ENCODE measurements at places on chromosomes 16 and 17.

GRCh38 chr17:60506312-60506711 lies 19.7 kb downstream of the APPBP2 start:
- DNase-seq, result no peak

GRCh38 chr17:1480747-1481465 lies 11.6 kb downstream of the MYO1C start:
- DNase-seq, result no peak

DNA sequence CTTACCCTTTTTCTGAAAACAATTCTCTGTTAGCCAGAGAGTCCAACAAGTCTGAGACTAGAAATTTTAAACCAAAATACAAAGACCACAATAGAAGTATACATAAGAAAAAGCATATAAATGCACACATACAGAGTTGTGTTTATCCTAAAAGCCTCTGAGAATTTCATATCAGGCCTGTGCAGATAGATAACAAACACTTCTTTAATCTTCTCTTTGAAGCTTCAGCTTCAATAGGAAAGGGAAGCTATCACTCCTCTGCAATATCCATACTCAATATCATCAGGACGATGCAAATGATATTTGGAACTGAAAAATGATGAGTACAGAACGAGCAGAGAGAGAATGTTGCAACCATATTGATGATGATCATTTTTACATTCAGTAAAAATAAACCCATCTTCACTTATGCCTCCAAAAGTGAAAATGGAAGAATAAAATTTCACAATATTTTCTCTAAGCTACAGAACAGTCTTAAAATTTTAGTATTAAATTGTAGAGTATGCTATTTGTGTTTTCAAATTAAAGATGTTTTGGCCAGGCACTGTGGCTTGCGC lies 61.6 kb downstream of the SKAP1 start:
- no peak for DNase-seq

GRCh38 chr16:57661936-57662906 lies 5.9 kb upstream of the ADGRG3 start:
- no peak for DNase-seq

DNA sequence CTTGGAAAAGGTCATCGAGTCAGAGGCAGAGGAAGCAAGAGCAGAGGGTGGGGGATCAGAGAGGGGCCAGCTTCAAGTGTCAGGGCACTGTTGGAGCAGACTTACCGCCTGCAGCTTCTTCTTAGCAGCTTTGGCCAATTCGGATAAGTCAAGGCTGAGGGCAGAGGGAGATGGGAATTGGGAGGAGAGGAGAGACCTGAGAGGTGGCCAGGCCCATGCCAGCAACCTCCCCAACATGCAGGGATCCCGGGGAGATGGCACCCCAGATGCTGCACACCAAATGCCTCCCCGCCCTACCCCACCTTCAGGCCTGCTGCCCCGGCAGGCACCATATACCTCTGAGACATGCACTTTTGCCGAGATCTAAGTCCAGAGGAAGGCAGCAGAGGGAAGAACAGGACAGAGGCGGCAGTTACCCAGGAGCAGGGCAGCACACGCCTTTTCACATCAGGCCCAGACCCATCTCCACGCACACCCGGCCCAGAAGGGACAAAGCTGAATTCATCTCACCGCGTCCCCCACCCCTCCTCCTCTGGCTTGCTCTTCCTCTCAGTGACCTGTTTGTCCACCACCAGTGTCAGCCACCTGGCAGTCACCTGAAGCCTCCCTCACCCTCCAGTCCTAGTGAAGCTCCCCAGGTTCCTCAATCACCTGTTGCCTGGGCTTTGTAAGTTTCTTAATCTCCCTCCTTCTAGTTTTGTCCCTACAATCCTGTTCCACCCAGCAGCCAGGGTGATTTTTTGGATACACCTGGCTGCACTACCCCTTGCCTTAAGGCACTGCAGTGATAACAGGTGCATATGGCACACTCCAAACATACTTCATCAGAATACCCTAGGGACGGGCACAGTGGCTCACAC lies 10.4 kb downstream of the TP53I13 start:
- DNase-seq, result no peak

DNA sequence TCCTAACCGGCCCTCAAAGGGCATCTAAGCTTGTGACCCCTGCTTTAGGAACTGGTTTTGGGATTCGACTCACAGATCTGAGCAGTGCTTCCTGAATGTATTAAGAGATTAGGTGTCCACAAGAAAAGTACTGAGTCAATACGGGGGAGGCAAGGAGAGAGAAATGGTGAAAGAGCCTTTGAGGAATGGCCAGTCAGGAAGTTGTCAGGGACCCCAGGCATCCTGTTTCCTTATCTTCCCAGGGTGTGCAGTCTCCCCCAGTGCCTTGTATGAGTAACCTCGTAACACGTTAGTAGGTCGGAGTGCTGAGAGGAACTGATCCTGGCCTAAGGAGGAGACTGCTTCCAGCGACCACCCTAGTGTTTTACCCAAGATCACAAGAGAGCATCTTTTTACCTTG lies 16.4 kb upstream of the TMED6 start:
- no peak for DNase-seq

- DNase-seq, result no peak
These were observed 25.5 kb upstream of the SSTR2 start for GRCh38 chr17:73139296-73139695.

- DNase-seq, result no peak
These were observed 38.4 kb downstream of the TSC2 start for GRCh38 chr16:2086106-2086742.

DNA sequence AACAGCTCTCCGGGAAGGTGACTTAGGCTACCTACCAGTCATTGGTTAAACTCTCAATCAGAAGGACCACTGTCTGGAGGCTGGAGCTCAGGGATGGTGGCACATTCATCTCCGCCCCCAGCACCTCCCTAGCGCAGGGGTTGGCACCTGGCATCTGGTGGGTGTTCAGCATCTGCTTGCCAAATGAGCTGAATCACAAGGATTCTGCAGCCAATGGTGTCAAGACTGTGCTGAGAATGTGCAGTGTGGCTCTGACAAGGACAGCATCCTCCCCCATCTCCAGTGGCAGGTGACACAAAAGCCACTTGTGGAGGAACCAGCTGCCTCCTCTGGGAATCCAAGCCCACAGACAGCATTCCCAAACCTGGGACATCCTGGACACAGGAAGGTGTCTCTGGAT lies 35.2 kb downstream of the PLXDC1 start:
- no peak for DNase-seq

DNA sequence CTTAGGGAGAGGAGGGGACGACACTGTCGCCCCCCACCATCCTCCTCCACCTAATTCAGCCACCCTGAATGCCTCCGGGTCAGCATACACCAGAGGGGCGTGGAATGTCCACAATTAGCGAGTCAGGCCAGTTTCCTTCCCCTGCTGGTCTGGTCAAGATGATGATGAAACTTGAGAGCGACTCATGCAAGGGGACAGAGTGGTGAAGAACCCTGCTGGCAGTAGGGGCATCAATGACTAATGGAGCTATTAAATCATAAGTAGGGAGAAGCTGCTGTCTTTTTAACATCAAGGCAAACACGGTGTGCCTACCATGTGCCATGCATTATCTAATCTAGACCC lies 7.2 kb downstream of the SPACA3 start:
- no peak for DNase-seq

DNA sequence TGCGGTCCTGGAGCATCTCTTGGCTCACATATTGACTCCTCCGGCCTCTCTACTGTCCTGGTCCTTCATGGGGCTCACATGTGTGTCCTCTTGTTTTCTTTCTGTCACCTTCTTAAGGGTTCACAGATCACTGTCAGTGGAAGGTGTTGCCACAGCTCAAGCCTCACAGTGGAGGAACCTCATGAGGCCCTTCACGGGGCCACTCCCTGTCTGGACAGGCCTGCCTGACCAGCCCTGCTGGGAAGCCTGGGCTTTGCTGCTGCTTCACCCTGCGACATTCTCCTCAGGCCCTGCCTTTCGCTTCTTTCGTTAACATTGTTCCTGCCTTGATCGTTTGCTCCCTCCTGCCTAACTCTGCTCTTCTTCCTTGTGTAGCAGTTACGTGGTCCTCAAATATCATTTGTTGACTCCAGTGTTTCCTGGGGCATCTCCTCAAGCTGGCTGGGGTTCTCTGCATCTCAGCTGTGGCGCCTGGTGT lies 55.9 kb downstream of the WDR45B start:
- DNase-seq, result no peak

DNA sequence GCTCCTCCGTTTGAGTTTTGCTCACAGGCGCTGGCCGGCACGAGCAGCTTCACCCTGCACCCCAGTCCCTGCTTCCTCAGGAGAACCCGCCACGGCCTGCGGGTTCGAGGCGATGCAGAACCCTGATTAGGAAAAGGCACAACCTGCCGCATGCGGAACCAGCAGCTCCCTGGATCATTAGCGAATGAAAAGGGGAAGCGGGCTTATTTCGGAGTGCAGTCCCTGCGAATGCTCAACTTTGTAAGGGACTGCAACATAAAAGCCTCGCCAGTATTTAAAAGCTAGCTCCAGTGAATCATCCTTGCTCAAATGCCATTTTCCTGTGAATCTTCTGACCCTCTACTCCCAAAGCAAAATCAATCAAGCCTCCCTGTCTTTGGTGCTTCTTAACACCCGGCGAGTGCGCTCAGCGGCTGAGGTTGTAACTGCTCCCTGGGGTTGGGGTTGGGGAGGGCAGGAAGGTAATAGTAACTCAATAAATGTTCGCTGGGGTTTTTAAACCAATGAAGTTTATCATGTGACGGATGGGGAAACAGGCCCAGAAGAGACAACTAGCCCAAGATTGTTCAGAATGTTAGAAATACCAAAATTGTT lies 678 bp upstream of the AKAP10 start:
- DNase-seq, result peak; percentile 36

GRCh38 chr16:75550211-75550662 lies 5.8 kb downstream of the TMEM231 start:
- DNase-seq, result peak; percentile 58

DNA sequence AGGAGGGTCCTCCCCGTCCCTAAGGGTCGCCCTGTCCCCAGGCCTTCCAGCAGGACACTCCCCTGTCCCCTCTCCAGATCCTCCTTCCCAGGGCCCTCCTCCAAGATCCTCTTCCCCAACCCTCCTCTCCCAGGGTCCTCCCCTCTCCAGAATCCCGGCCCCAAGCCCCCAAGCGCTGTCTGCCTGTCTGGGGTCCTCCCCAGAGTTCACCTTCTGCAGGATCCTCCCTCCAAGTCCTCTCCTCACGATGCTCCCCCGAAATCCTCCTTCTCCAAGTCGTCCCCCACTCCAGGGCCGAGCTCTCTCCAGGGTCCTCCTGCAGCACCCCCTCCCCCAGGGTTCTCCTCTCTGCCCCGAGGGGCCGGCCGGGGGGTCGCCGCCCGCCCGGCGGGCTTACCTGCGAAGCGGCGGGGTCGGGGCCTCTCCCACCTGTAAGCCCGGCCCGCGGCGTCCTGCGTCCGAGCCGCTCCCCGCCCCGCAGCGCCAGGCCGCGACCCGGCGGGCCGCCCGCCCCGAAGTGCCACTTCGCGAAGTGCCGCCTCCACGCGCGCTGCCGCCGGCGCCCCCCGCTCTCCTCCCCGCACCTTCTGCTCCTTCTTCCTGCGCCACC lies 678 bp upstream of the BAIAP2 start:
- DNase-seq, result no peak

DNA sequence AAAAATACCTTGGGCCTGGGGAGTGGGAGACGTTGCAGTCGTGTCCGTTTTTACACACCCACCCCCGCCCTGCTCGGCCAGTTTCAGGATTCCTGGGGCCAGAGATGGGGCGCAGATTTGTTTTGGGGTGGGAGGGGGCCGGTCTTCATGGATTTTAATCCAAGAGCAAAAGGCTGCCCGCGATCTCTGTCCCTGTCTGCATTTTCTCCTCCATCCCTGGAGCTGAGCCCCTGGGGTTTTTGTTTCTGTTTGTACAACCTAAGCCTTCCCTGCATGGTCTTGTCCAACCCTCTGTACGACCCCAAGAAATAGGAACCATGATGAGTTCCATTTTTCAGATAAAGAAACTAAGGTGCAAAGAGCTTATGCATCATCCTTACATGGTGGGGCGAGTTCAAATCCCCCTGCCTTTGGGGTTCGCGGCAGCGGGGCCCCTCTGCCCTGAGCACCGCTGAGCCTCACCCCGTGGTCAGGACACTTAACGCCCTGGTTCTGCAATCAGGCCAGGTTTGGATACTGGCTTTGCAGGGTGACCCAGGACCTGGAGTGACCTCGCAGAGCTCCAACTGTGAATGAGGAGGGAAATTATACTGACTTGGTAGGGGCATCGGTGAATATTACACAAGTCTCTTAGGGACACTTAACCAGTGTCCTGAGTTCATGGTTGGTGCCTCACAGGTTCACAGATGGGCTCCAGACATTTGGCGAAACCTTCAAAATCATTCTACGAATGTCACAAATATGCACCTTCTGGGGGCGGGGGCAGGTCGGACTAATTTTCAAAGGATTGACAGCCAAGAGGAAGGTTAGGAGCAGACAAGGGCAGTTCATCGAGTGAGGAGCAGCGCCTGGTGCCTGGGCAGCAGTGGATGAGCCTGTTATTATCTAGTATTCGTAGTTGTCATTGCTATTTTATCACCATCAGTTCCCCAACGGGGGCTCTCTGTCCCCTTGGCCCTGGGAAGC lies 4.1 kb upstream of the FOXF1 start:
- no peak for DNase-seq

DNA sequence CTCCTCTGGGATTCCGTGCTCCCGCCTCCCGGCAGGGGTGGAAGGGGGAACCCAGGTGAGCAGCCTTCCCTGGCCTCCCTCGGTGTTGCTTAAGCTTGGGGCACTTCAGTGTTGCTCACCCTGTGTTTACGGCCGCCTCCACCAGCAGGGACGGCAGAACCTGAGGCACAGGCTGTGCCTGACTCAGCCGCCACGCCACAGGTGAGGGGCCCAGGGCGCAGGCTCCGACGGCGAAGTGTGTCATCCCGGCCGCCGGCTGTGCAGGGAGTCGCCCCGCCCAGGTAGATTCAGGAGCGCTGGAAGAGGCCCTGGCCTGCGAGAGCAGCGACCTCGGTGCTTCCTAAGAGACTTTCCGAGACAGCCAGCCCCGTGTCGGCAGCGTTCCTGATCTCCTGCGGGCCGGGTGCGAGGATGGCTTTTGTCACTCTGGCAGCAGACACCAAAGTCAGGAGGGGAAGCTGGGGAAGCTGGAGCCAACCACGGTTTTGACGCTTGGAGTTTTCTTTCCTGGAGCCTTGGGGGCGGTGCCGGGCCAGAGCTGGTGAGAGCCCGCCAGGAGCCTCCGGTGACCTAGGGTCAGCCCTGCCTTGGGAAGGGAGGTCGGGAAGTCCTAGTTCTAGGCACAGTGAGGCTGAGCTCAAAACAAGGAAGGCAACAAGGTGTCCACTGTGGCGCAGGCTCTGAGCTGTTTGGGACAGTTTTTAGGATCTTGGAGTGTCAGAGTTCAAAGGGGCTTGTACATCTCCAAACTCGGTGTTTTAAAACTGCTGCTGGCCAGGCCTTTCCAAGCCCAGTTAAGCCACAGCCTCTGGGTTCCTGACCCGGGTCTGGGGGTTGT lies 2.1 kb downstream of the GSE1 start:
- DNase-seq, result no peak

DNA sequence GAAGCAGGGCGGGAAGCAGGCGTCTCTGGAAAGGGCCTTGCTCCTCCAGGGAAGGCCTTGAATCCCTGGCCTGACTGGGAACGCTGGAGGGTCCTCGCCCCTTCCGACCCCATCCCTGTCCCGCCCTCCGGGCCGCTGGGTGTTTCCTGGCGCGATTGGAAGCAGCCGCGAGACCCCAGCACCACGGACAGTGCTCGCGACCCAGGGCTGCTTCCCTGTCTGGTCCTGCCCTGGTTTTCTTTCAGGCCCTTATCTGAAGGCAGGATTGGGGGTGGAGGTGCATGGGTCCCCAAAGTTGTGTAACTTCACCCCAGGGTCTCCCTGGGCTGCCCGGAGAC lies 2.1 kb downstream of the MGAT5B start:
- no peak for DNase-seq

- DNase-seq, result no peak
These were observed 15.4 kb downstream of the USP6 start for GRCh38 chr17:5131146-5131715.

Data from CD4-positive, alpha-beta T cell treated with Interferon alpha-2 for 1 hour (primary cell).